ENCODE measurements at places on chromosomes 13 and 19.

- DNase-seq: no peak
Measured at GRCh38 chr13:36950920-36951319, 30.9 kb upstream of the SMAD9 start.

DNA sequence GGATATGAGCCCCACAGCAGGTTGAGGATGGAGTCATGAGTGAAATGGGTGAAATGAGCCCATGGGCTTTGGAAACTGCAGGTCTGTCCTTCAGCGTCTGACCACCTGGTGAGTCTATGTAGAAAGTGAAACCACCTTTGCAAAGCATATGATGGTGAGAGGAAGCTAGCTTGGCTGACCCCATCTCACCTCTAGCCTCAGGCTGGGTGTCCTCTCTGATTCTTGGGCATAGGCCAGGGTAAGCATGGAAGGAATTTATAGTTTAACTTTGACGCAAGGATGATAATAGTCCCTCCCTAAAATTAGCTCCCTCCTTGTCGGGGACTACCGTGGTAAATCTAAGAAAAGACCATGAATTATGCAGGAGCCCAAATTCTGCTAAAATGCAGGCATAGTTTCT is 16.8 kb upstream of the PSG9 start:
- DNase-seq: no peak

DNA sequence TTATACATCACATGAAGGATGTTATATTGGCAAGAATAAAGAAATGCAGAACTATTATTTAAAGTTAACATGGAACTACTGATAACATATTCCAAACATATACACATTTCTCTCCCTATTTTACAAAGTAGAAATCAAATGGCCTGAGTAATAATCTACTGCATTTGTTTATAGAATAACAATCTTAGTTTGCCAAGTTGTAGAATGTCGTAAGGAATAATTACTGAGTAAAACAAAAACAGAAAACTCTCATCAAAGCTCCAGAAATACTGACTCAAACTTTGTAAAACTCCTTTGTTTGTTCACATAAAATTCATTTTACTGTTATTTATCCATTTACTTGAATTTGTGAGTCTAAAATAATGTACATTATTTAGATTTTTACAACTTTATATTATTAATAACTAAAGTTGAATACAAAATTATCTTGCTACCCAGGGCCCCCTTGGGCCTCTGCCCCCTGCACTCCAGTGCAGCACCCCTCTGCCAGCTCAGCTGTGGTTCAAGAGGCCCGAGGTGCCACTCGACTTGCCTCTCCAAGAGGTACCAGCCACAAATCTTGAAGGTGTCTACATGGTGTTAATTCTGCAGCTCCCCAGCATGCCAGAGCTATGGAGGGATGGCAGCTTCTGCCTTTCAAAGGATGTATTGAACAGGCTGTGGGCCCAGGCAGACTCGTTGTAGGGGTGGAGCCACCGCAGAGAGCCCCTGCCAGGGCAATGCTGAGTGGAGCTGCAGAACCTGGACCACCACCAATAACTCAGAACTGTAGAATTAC is 2819.7 kb downstream of the PCDH9 start:
- DNase-seq: no peak

GRCh38 chr13:114339857-114340534 is 25.7 kb downstream of the CHAMP1 start:
- no peak for DNase-seq

DNA sequence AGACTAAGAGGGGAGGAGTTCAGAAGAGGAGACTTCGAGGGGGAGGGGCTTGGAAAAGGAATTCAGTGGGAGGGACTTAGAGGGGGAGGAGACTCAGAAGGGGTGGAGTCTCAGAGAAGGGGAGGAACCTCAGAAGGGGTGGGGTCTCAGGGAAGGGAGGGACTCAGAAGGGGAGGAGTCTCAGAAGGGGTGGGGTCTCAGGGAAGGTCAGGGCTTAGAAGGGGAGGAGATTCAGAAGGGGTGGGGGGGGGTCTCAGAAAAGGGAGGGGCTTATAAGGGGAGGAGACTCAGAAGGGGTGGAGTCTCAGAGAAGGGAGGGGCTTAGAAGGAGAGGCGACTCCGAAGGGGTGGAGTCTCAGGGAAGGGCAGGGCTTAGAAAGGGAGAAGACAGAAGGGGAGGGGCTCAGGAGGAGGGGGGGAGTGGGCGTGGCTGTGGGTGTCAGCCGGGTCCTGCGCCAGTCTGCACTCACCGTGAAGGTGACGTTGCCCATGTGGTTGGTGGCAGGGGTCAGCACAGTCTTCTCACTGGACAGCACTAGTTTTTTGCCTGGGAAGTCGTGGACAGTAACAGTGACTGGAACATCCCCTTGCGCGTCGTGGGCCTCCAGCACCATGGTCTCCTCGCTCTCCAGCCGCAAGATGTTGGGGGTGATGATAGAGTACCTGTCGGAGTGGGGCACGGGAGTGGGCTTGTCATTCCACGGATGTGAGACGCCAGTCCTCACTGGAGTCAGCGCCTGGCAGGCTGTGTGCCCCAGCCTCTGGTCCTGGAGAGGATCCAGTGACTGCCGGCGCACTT is 1.5 kb downstream of the C3 start:
- DNase-seq: no peak

DNA sequence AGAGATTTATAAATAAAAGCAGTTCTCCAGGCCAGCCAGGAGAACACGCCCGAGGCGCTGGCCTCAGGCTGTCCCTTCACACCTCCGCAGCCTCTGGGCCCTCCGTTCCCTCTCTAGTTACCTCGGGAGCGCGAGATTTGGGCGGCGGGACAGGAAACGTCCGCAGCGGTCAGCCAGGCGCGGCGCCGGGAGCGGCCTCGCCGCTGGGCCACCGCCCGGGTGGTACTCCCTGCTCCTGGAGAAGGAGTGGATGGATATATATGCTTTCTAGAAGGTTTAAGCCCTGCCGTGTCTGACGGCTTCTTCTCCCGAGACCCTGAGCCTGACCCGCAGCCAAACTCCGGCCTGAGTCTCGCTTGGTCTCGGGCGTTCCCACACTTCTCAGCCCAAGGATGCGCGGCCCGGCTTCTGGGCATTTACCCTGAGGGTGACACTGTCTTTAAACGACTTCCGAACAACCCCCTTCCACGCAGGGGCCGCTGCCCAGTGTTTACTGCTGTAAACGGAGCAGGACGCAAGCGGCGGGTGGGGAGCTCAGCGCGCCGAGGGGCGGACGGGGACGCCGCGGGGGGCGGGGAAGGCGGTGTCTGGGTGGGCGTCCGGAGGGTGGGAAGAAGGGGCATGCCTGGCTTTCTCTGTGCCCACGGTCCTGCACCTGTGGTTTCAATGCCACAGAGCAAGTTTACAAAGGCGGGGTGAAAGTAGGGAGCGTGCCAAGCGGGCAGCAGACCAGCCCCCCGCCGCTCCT is 2.0 kb upstream of the ZIC2 start:
- DNase-seq: no peak

GRCh38 chr13:76027131-76027530 is 391.0 kb downstream of the LMO7 start:
- no peak for DNase-seq

DNA sequence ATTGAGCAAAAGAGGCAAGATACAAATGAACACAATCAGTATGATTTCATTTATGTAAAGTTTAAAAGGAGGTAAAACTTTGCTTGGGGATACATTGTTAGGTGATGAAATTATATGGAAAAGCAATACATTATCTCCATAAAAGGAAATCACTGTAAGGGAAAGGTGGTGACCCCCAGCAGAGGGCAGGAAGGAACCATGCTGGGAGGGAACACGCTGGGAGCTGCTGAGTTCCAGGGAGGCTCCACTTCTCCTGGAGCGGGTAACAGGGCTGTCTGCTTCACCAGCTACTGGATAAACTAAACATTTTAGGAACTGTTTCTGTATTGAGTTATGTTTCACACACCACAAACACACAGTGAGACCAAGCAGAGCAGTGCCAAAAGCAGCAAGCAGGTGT is 91.2 kb downstream of the KATNAL1 start:
- no peak for DNase-seq

DNA sequence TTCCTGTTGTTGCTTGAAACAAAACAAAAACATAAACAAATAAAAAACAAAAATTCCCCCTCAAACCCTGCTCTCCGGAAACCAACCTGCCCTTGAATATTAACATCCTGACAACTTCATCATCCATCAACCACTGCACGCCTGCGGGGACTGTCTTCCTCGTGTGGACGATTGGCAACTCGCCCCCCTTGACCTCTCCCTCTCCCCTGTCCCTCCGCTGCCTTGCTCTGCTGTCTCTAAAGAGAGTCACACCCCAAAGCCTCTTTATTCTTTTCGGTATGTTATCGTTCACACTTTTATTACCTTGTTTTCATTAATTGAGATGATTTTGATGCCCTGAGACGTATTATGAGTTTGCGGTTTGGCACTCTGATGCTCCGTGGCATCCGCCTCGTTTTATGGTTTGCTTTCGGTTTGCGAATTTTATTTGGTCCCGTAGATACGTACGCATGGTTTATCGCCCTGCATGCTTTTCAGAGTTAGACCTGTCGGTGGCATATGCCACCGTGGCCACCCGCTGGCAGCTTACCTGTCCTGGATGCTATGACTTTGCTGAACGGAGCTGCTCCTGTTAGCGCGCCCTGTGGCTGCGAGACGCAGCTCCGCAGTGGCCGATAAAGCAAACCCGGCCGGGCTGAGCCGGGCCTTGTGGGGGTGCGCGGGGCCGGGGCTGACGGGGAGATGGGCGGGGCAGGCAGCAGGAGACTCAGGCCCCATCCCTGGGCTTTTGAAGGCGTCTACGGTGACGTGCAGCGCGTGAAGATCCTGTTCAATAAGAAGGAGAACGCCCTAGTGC is 10.6 kb downstream of the PTBP1 start:
- DNase-seq: no peak

GRCh38 chr13:52600666-52601065 is 41.6 kb upstream of the HNRNPA1L2 start:
- no peak for DNase-seq

GRCh38 chr13:98749501-98749900 is 3.0 kb downstream of the SLC15A1 start:
- DNase-seq: no peak

DNA sequence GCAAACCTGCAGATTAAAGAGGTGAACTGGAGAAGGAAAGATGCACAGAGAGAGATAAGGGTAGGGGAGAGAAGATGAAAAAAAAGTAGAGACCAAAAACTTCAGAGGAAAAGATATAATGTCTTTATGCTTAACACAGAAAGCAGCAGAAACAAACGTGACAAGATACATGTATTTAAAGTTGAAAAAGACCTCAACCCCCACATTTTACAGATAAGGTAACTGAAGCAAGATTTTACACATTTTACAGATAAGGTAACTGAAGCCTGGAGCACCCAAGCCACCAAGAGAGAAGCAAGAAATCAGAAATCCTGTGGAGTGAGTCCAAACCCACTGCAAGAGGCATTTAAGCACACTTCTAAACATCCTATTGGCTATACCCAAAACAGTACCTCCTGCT is 185.3 kb downstream of the TBC1D4 start:
- DNase-seq: no peak

DNA sequence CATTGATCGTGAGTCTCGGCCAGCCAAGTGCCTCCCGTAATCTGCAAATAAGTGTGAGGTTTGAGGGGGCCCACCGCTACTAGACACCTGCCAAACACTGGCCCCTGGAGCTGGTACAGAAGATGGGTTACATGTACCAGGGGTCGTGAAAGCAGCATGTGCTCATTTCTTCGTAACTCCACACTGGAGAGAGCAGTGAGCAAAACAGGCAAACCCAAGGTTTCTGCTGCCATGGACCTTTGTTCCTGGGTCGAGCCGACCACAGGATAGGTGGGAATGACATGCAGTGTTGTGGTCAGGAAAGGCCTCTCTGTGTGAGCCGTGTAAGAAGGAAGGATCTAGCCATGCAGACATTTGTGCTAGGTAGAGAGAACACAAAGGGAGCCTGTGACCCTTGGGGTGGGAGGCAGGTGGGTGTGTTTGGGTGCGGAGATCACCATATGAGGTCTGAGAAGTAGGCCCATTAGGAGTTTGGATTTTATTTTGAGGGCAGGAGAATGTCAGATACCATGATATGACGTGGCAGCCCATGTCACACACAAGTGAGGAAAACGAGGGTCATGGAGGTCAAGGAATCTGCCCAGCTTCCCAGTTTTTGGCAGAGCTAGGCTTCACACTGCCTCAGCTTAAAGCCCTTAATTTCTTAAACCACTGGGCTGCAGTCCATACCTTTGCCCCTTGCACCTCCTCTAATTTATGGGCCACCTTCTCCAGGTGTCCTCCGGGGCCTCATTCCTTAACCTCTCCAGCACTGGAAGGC is 919 bp downstream of the GTF3A start:
- no peak for DNase-seq

DNA sequence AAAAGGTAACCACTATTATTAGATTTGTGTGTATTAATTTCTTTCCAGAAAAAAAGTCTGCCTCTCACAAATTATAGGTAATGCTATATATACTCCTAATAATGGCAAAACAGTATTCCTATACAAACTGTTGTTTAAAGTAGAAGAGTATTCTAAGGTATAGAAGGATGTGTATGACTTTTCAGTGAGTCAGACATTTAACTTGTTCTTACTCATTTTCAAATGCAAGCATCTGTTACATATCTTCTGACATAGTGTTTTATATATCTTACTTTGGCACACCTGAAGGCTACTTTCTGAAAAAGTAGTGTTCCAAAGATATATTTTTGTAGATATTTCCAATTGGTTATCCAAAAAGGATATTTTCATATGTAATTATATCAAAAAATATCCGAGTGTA is 3.5 kb upstream of the SLITRK5 start:
- no peak for DNase-seq

- no peak for DNase-seq
Measured at GRCh38 chr13:21383090-21383489, 76.0 kb downstream of the ZDHHC20 start.

Measured in HFF-Myc (cell line).